SW 1271 (cell line): ENCODE measurements at places on chromosomes 16 and 17.

GRCh38 chr17:604115-604450, 110.6 kb downstream of the VPS53 start:
- DNase-seq: no peak

- peak; percentile 34 for DNase-seq
These were observed 9.0 kb downstream of the TMEM98 start for GRCh38 chr17:32936894-32937500.

- no peak for DNase-seq
These were observed 883 bp upstream of the SPN start for GRCh38 chr16:29662000-29662728.

- no peak for DNase-seq
These were observed 342.2 kb upstream of the TNRC6C start for GRCh38 chr17:77616254-77616731.

GRCh38 chr16:70730944-70731343, 45.1 kb upstream of the MTSS2 start:
- DNase-seq: no peak

GRCh38 chr17:37466471-37466870, 23.2 kb upstream of the DUSP14 start:
- no peak for DNase-seq

GRCh38 chr17:34556931-34557330, 22.5 kb upstream of the TMEM132E start:
- no peak for DNase-seq

DNA sequence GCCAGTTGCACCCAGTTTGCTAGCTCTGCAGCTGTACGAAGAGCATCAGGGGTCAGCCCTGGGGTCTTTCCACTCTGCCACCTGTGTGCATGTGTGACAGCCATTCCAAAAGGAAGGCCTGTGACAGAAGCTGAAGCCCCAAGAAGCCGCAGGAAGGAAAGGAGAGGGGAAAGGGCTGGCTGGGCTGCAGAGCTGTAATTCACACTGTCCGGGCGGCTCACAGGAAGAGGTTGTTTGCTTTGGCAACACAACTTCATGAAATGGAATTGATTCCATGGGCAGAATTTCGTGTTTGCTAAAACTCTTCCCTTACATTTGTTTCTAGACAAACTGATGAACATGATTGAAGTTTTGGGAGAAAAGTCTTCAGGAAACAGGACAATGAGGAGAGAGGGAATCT, 14.8 kb downstream of the TMEM204 start:
- DNase-seq: no peak

- no peak for DNase-seq
These were observed 20.5 kb downstream of the PEMT start for GRCh38 chr17:17570798-17571716.

DNA sequence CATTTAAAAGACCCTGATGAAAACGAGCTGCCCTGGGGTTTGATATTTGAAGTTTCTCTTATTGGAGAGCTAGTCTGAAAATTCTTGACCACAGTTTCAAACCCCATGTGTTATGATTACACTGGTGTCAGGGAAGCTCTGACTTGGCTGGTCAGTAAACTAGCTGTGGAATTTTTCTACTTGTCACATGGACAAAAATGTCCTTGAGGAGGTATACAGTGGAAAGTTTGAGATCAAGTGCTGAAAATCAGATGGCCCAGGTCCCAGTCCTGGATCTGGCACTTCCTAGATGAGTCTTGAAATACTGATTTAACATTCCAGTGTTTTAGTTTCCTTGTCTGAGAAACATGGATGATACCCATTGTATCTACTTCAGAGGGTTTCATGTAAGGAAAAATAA, 30.7 kb upstream of the SOX9 start:
- no peak for DNase-seq

- no peak for DNase-seq
These were observed 28.4 kb upstream of the ZNF423 start for GRCh38 chr16:49884033-49885015.

GRCh38 chr16:63426275-63426870, 1390.1 kb upstream of the CDH8 start:
- no peak for DNase-seq

- DNase-seq: peak; percentile 24
These were observed 2.1 kb upstream of the ZSCAN10 start for GRCh38 chr16:3101018-3101840.

GRCh38 chr17:27846042-27846655, 45.8 kb upstream of the NOS2 start:
- DNase-seq: no peak

DNA sequence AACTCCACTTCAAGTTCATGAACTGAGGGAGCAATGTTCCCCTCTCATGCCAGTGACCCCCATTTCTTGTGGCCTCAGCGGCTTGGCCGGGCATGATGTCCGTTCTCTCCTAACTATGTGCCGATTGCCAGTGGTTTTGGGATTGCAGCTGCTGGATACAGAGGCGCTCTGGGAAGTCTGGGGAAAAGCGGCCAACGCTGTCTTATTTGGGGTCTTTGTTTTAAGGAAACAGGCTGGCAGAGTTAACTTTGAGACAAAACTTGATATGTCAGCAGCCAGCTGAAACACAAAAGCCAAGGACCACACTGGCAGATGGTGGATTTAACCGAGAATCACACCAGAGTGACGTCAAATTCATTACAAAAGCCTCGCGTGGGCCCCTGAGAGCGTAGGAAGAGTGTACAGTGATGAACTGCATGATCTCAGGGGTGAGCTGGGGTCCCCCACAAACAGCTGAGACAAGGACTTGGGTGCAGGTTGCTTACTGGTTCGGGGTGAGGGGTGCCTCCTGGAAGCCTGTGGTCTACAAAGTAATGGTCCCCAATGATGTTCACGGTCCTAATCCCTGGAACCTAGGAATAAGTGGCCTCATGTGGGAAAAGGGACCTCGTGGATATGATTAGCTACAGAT, 180.4 kb downstream of the IRF8 start:
- no peak for DNase-seq

DNA sequence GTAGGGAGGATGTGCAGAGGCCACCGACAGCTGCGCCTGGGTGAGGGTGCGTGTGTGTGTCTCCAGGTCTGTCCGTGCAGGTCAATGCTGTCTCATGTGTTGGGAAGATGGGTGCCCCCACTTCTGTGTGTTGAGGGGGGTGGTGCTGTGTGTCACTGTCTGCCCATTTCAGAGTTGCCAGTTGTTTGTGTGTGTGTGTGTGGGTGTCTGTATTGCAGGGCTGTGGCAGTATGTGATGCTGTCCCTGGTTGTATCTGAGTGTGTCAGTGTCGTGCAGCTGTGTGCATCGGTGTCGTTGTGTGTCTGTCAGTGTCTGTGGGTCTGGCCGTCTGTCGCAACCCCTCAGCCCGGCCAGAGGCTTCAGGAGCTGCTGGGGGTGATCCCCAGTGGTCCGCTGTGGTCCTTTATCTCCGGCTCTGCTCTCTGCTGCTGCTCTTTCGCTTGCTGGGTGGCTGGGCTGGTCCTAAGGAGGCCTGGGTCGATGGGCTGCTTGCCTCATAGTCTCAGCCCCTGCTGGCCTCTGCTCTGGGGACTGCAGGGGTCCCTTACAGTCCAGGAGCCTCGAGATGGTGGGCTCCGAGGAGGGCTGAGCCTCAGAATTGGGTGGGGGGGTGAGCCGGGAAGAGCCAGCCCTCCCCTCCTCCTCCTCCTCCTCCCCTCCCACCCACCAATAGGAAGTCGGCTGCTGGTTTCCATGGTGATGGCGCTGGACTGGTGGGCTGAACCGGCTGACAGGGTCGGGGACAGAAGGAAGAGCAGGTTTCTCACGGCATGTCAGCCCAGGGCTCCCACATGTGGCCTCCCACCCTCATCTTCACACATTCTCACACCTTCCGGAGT, at the start of gene TSPOAP1:
Gene TSPOAP1 (minus strand): TSS at position 601 of the 840 bp plus-strand sequence. CDS start 875 bp downstream, outside the sequence.
- no peak for DNase-seq

GRCh38 chr17:29733166-29733565, 110.5 kb upstream of the CORO6 start:
- DNase-seq: no peak

DNA sequence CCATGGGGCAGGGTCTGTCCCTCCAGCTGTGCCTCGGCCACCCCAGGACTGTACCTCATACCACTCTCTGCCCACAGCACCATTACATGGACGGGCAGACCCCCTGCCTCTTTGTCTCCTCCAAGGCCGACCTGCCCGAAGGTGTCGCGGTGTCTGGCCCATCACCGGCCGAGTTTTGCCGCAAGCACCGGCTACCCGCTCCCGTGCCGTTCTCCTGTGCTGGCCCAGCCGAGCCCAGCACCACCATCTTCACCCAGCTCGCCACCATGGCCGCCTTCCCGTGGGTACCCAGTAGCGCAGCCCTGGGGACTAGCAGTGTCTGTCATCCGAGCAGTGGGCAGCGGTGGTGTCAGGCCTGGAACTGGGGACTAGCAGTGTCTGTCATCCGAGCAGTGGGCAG, 2.6 kb upstream of the RHBDL1 start:
- no peak for DNase-seq

DNA sequence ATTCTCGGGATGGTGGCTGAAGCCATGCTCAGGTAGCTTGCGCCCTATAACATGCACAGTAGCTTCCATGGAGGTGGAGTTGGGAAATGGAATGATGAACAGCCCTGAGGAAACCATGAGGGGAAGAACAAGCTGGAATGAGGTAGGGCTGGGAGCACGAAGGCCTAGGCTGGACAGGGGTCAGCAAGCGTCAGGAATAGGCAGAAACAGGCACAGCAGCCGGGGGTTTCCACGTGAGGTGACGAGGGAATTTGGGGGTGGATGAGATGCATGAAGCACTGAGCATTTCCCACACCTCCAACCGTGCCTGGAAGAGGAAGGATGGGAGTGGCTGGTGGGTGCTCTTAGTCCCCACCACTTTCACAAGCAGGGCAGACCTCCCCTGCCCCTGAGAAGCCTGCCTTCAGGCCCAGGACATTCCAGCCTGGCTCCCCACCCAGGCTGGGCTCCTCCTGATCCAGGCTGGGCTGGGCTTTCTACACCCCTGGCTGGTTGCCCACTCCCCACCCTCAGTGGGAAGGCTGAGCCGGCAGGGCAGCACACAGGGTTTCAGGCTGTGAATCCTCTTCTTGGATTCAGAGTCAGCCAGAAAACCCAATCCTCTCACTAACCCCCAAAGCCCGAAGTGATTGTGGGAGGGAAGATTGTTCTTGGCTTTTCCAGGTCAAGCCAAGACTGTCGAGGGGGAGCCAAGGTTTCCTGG, 21.9 kb downstream of the PLEKHG4 start:
- no peak for DNase-seq

DNA sequence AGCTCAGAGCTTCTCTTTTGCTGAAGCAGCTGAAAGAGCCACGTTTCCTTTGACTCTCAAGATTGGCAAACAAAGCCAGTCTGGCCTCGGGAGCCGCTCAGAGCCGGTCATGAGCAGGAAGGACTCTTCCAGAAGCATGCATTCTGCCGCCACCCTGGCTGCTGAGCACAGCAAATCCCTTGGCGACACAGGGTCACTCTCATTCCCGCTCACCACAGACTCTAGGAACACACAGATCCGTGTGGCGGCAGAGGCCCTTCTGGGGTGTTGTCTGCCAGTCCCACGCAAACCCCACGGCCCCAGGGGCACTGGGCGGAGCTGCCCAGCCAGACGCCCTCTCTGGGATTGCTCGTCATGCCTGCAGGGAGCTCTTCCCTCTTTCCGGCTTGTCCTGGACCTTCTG, 157.0 kb downstream of the C16orf95 start:
- no peak for DNase-seq

DNA sequence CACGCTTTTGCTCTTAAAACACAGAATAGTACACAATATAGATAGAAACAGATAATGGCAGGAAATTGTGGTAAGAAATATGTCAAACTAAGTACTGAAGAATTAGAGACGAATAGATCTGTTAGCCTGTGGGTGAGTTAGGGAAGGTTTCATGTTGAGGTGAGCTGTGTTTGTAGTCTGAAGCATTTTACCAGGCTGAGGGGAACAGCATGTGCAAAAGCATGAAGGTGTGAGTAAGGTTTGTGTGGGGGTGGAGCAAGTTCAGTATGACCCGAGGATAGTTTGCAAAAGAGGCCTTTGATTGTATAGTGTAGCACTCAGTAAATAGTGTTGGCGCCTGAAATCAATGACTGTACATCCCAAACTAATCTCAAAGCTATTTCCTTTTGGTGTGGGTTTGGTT, 13.8 kb downstream of the IGSF6 start:
- peak; percentile 22 for DNase-seq

DNA sequence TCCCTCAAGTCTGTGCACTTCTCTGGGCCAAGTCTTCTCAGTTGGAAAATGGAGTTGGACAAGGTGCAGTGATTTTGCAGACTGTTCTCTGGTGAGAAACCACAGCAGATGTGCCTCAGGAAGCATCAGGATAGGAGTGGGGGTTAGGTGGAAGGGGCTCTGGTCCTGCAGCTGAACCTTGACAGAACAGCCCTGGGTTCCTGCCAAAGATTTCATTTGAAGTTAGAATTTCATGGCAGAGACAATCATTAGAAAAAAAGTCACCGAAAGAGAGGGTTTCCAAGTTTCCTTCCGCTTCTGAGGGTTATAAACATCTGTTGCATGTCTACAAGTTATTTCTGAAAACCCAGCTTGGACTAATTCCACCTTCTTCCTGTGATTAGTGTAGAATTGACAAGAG, 80.4 kb upstream of the IRX3 start:
- no peak for DNase-seq

DNA sequence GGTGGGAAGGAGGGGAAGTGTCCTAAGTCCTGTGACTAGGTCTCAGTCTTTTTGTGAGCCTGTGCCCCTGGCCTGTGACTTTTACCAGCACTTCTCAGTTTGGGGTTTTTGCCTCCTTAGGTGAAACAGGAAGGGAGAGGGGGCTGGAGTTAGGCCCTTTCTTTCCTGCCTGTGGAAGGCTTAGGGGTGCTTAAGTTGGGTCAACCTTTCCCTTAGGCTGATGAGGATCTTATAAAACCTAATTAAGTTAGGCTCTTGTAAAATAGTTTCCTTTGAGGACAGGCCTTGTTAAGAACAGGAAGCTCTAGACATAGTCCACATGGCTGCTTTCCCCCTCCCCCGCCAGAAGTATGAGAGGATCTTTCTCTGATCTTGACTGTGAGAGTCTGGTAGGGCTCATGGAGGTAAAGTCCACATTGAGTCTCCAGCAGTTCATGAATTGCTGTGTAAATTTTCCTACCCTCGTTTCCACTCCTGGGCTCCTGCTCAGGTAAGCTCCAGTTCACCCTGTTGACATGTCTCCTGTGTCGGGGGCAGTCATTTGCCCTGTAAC, 17.0 kb upstream of the DNASE1 start:
- no peak for DNase-seq

- no peak for DNase-seq
These were observed 523 bp downstream of the KCTD2 start for GRCh38 chr17:75047398-75048098.

DNA sequence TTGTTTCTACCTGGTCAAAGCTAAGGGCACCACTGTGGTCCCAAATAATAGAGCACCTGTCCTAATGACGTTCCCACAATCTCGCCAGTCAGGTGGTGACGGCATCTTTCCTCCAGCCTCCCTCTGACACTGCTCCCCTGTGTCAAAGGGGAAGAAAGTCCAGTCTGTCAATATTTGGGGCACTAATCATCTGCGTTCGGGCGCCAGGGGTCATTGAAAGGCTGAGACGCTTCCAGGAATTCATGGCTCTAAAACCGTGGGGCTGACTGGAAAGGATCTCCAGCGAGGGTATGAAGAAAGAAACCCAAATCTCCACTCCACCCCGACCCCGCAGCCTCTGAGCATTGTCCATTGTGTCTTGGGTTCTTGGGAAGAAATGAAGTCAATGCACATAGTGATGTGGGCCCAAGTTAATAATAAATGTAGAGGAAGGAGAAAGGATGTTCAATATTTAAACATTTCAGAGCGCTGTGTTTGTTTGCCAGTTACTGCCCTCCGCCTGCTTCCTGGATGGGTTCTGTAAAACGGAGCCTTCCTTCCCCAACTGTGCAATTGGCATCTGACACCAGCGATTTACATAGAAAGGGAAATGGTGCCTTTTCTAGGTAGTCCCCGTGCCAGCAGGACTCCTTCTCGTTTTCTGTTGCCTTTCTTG, 103.2 kb downstream of the SOCS1 start:
- no peak for DNase-seq
